ENCODE measurements at places on chromosomes 1 and 21.

DNA sequence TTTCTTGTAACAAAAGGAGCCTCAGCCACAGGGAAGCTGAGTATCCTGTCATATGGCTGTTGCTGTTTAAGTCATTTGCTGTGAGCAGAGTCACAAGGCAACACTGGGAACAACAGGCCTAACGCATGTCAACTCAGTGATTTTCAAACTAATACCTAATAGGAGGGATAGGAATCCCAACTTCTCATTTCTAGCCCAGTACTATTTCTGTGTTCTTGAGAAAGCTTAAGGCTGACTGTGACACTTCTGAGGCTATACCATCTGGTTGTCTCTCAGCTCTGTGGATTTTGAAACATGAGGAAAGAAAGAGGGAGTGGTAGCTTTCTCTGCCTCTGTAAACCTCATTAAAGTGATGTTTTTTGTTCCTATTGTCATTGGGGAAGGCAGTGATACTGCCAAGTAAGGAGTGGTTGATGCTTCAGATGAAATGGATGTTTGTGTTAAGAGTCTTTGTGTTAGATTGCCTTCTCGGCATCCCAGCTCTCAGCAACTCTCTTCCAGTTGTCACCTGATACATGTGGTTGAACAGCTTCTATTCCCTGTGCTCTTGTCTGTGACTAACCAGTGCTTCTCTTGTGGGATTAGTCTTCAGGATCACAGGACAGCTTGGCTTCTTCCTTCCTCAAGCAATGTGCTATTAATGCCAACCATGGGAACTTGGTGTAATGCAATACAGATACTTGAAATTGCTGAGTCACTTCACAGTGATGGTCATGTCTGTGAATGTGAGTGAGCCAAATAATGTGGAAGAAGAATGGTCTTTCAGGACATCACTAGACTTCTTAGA, 166.8 kb upstream of the IVNS1ABP start:
- no peak for DNase-seq

DNA sequence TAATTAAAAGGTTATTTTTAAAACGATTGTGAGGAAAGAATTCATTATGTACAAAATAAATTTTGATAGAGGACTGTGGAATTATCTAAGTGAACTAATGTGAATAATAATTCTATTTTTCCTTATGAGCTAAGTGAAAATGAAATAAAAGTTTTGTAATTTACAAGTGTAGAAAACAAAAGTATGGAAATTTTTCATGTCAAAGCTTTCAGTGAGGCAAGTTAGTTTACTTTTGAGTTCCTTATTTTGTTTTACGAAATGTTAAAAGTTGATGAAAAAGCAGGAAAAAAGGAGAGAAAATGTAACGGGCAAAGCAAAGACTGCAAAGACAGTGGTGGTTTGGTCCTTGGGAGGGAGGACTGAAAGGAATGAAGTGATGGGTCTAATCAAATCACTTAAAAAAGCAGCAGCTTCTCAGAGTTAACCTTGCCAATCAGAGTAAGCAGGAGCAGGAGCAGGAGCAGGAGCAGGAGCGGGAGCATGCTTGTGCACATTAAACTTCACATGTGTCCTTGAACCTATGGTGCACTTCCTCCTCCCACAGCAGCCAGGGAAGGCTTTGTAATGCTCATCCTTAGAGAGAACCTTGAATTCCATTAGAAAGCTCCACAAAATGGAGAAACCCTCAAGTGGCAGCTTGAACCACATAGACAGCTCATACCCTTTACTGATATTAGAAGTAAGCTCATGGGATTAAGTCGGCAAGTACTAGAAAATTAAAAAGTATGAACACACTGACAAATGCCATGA, 133.4 kb downstream of the LHX4 start:
- DNase-seq: no peak

- no peak for DNase-seq
Observed at GRCh38 chr21:37045149-37045548, 27.7 kb downstream of the PIGP start.

GRCh38 chr1:215489771-215490565, 77.1 kb upstream of the KCTD3 start:
- no peak for DNase-seq

DNA sequence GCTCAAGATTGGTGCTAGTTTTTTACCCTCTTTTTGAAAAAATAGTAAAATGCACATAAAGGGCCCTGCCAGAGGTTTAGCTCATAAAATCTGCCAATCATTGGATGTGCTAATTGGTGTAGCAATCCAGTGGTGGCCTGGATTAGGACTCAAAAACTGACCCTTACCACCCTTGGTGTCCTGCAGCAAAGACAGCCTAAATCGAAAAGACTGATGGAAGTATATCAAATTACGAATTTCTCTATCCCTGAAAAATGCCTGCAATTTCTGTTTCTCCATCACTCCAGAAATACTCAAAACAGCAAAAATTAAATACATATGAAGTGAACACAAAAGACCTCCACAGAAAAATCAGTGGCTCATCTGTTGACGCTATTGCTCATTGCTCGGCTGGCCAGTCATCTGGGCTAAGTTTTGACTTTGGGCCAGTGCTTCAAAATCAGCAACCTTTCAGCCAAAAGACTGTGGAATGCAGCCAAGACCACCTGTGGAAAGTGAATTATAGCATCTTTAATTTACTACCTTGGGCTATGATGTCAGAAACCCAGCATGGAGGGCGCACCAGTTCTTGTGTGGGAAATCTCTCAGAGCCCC, 30.0 kb downstream of the WLS start:
- no peak for DNase-seq

GRCh38 chr1:245843101-245843500, 664.0 kb downstream of the SMYD3 start:
- no peak for DNase-seq

DNA sequence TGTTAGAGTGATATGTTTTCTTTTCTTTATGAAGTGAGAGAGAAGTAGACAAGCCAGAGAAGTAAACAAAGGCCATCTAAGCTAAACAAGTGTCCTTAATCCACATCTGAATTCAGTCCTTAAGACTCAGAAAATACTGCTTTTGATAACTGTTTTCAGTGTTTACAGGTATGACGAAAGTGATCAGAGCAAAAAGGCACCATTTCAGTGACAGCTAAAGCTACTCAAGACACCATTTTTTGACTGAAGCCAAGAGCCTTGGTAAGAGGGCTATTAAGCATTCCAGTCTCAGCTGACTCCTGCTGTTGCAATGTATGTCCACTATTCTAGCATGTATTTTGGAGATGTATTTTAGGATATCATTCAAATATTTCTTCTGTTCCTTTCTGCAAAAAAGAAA, 4.1 kb downstream of the KMO start:
- no peak for DNase-seq

DNA sequence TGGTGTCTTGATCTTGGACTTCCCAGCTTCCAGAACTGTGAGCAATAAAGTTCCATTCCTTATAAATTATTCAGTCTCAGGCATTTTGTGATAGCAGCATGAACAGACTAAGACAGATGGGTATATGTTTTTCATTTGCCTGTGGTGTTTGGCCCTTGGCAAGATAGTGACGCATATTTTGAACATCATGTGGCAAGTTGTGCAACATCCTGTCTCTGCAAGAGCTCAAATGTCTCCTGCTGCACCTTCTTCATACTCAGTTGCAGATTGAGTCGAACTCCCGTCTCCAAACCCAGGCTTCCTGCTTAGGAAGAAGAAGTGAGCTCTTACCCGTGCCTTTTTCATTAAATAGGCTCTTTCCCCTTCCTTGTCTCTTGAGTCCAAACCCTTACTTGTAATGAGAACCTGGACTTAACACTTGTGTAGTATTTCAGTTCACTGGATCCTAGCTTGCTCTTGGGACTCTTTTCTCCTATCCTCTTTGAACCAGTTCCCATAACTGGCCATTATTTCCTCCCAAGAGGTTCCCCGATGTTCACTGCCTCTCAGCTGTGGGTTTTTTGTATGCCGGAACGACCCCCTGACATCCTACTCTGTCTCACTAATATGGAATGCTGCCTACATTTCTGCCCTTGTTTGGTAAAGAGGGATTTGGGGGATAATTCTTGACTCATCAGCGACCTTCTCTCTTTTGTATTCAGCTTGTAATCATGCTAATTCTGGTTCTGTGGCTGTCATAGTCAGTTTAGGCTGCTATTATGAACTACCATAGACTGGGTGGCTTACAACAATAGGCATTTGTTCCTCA, 125.0 kb upstream of the KCNK2 start:
- DNase-seq: no peak

DNA sequence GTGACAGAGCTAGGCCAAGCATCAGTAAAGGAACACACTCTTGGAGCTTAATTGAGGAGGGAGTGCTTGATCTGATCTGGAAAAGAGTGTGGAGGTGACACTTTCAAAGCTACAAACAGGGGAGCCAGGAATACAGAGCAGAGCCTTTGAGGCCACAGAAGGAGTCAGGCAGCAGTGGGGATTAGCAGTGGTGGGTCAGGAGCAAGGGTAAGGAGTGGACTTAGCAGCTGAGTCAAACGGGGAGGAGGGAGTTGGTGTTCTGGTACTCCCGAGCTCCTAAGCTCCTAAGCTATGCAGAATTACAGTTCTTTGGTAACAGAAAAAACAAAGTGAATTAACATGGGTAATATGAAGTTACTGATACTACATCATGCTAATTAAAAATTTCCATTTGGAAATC, 14.5 kb downstream of the RAB4A start:
- DNase-seq: no peak

DNA sequence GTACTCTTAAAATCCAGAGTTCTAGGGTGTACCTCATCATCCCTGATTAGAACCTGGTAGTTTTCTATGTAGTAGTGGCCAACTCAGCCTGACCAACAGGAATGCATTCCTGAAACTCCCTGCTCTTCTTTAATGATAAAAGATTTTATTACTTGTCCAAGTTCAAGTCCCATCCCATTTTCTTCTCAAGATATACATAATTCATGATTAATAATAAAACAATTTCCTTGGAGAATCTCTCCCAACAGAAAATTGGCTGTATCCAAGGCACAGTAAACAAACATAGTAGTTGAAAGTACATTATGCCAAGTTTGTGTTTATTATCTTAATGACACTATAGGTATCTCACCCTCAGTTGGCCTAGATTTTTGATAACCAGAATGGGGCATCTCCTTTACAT, 714.1 kb upstream of the ADAMTS5 start:
- no peak for DNase-seq

- DNase-seq: no peak
Observed at GRCh38 chr1:210072129-210072528, 134.1 kb downstream of the SYT14 start.

GRCh38 chr1:161196521-161197451, 2.1 kb downstream of the ADAMTS4 start:
- DNase-seq: no peak

- DNase-seq: no peak
Observed at GRCh38 chr1:184824691-184825323, 70.1 kb upstream of the EDEM3 start.

DNA sequence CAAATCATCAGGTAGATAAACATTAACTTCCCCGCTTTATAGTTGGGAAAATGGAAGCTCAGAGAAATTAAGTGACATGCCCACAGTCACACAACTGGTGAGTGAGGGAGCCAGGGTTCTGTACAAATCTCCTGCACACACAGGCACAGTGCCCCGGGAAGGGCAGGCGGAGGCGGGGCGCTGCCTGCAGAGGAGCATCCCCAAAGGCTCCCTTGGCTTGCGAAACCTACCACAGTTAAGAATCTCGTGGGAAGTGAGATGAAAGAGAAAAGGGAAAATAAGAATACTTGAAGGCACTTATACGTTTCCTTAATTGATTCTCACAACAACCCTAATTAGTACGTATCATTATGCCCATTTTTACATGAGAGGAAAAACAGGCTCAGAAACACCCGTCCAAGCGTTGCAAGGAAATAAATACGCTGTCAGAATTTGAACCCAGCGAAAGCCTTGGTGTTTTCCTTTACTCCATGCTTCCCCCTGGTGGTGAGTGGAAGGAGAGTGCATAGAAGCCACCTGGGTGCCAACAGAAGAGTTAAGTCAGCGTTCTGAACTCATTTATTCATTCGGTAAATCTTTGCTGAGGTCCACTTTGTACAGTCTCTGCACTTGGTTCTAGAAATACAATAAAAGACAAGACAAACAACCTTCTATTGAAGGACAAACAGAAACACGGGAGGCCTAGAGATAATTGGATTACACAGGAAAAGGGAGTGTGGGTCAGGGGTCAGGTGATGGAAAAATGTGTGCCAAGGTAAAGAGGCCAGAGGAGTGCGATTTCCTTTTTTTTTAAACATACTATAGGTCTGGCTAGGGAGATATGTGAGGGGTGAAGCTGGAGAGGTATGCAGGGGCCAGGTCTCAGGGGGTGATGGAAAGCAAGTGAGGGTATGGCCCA, 28.4 kb downstream of the ACP6 start:
- peak; percentile 21 for DNase-seq

GRCh38 chr1:13469343-13469742, 44.5 kb downstream of the LRRC38 start:
- DNase-seq: no peak

DNA sequence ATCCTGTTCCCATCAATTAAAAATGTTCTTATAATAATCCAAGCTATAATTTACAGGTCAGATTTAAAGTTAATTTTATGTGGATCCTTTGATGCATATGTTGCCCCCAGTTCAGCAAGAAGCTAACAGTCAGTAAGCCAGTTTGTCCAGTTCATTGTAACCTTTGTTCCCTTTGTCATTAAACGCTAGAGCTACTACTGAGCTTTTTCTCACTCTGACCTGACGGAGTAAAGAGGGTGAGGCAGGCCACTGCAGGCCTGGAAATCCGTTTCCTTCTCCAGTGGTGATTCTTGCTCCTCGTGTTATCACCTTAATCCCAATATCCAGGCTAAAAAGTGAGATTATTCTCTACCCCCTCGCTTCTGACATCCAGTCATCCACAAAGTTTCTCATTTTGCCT, 10.2 kb downstream of the YBX1 start:
- DNase-seq: no peak

GRCh38 chr1:39525366-39526165, 34.1 kb downstream of the BMP8A start:
- DNase-seq: no peak

- DNase-seq: peak; percentile 75
Observed at GRCh38 chr1:165367375-165367993, 11.0 kb upstream of the LMX1A start.

DNA sequence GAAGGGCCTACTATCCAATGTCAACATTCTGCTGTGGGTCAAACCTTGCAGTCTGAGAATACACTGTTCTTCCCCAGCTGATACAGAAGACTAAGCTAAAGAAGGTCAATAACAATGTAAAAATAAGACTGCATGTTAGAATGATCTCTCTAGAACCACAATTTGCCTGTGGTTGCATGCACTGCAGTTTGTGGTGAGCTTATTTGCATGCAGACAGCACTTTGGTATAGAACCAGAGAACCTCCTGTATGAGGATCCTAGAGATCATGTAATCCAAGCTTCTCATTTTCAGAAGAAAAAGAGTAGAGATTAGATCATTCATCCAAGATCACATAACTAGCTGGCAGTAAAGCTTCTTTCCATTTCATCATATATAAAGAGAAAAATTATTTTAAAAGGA, 15.8 kb downstream of the SYNJ1 start:
- DNase-seq: no peak
